Neural crest cell (in vitro differentiated cells): ENCODE measurements at places on chromosomes 5 and 9. TPM values are rescaled to one million over a fixed set of nuclear protein-coding genes. Genes with fewer than 3 reads are reported as not detected.

The PLPPR1 gene
- total RNA-seq = 3.2 and 4.7 TPM in 2 replicates

The TEX48 gene
- total RNA-seq = not detected in 2 replicates

The SAPCD2 gene
- 29.8 and 31.1 TPM in 2 replicates for total RNA-seq

The ELOVL7 gene
- total RNA-seq = 0.42 and 0.96 TPM in 2 replicates

The ACER2 gene
- 5.3 and 5.6 TPM in 2 replicates for total RNA-seq

The EDIL3 gene
- total RNA-seq = 0.84 and 1.2 TPM in 2 replicates

The RNF208 gene
- total RNA-seq = 9.7 and 10.1 TPM in 2 replicates

The UBE2QL1 gene
- 2.7 TPM in 2 replicates for total RNA-seq

The SPARC gene
- total RNA-seq = 422 and 435 TPM in 2 replicates

The ORM2 gene
- total RNA-seq = not detected in 2 replicates

The PTPN3 gene
- total RNA-seq = 1.1 and 1.3 TPM in 2 replicates

The C5orf52 gene
- total RNA-seq = not detected in 2 replicates

The PRUNE2 gene
- 4.3 and 5.4 TPM in 2 replicates for total RNA-seq

The KIF4B gene
- not detected in 2 replicates for total RNA-seq

The DNAJB5 gene
- total RNA-seq = 27.1 and 28.7 TPM in 2 replicates

The INSYN2B gene
- total RNA-seq = 0.27 and 0.35 TPM in 2 replicates

The ACTBL2 gene
- total RNA-seq = not detected in 2 replicates

The C9orf50 gene
- 0.26 and 0.27 TPM in 2 replicates for total RNA-seq

The PRDM9 gene
- total RNA-seq = not detected in 2 replicates

The CCL27 gene
- 0.86 TPM in 1 of 2 replicates, not detected in the other for total RNA-seq

The SMIM33 gene
- not detected in 2 replicates for total RNA-seq

The RELL2 gene
- 6.5 and 6.9 TPM in 2 replicates for total RNA-seq

The RANBP3L gene
- not detected in 2 replicates for total RNA-seq

The SURF1 gene
- total RNA-seq = 32.0 and 32.1 TPM in 2 replicates

The NME5 gene
- 6.3 and 8.4 TPM in 2 replicates for total RNA-seq

The NUTM2F gene
- 0.09 TPM in 1 of 2 replicates, not detected in the other for total RNA-seq

The PCDHGB1 gene
- 2.8 and 3.0 TPM in 2 replicates for total RNA-seq

The IFNK gene
- not detected in 2 replicates for total RNA-seq

The PCDHB12 gene
- 3.1 TPM in 2 replicates for total RNA-seq

The SH3GLB2 gene
- total RNA-seq = 71.7 and 76.1 TPM in 2 replicates

The AGPAT2 gene
- total RNA-seq = 18.4 and 19.0 TPM in 2 replicates

The SPOCK1 gene
- 75.6 and 89.7 TPM in 2 replicates for total RNA-seq

The SEMA5A gene
- total RNA-seq = 30.3 and 31.9 TPM in 2 replicates

The BASP1 gene
- total RNA-seq = 99.5 and 100 TPM in 2 replicates

The AGXT2 gene
- total RNA-seq = not detected in 2 replicates
